ENCODE measurements at places on chromosomes 4 and X.

- no peak for DNase-seq
These were observed 17.7 kb downstream of the SNX25 start for GRCh38 chr4:185227131-185227551.

DNA sequence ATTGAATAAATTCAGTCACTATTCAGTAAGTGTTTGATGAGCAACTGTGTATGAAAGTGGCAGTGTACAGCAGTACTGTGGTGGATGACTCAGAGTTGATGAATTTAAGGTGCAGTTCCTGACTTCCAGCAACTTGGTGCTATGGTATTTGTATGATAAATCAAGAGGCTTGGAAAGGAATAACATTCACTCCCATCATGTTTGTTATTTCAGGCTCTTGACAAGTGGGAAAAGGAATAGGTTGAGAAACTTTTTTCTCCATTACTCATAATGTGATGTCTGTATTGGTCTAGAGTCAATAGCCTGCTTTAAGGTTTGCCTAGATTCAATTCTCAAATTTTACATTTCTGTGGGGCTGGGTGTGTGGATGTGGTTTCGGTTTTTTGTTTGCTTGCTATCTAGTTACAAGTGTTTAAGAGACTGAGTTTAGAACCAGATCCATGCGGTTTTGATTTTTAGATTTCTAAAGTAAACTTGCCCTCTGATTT is 35.1 kb upstream of the CYP2U1 start:
- no peak for DNase-seq

DNA sequence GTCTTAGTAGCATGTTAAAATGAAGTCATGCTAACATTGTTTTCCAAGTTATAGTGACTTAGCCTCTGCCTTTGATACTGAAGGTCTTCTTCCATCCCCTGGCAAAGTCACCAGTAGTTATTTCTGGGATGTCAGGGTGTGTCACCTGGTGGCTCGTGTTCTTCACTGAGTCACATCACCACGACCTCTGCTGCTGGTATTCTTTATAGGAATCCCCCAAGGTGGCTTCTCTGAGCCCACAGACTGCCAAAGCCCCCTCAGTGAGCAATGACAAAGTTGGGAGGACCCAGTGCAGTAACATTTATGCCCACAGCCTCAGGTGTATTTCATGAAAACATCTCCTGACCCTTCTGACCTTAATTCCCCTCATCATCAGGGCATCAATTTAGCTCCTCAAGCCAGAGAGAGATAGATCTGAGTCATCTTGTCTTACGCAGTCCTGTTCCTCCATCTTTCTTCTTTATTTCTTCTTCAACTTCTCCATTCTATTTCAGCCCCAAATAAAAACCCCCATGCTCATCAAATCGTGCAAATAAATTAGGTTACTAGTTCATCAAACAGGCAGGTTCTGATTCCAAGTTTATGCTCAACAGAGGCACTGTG is 29.3 kb upstream of the GPRIN3 start:
- DNase-seq, result no peak

DNA sequence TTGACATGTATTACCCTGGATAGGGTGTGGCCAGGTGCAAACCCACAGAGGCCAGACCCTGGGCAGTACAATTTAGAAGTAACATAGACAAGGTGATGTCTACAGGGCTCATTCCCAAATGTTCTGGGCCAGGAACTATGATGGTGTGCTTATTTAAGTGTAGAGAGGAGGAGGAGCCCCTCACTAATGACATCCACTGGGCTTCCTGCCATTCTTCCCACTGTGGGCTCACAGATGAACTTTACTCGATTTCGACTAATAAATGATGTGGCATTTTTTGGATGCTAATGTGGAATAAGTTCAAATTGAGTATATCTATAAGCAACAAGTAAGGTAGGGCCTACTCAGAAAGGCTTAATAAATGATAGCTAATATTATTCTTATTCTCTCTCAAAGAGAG is 280.9 kb upstream of the BOD1L1 start:
- no peak for DNase-seq

DNA sequence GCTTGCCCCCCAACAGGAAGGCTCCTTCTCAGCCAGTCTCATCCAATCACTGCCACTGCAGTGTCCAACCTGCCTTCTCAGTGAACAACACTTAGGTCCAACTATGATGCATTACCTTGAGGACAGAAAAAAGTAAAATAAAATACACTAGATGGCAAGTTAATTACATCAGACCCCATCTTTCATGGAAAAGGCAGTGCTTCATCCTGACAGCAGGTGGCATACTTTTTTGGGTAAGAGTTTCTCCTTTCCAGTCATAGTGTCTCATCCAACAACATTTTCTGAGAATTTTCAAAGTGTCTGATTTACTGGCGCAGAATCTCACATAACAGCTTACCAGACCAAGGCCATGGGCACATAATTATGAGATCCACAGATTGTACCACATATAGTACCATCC is 1742.8 kb downstream of the PCDH7 start:
- DNase-seq, result no peak

GRCh38 chrX:49184294-49185281 is 1.6 kb downstream of the PRICKLE3 start:
- DNase-seq, result peak; percentile 42

Data from CD4-positive, alpha-beta T cell treated with Interleukin-21 for 1 hour (primary cell).